Thyroid gland (tissue), 4 donors: ENCODE measurements at places on chromosomes 7 and 10.
A peak's percentile ranks its signal among the peaks of the same experiment; 100 is the strongest.

DNA sequence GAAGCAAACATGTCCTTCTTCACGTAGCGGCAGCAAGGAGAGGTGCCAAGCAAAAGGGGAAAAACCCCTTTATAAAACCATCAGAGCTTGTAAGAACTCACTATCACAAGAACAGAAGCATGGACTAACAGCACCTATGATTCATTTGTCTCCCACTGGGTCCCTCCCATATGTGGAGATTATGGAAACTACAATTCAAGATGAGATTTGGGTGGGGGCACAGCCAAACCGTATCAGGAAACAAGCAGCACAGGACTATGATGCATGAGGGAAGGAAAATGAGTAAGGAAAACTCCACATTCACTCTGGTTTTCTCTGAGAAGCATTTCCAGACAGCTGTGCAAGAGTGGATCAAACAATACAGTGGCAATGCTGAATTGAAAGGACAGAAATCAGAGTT is 81.6 kb downstream of the RSU1 start:
- no peaks in the 10 kb centered on the region for H3K4me1 ChIP-seq
- no peaks in the 10 kb centered on the region for H3K27me3 ChIP-seq

DNA sequence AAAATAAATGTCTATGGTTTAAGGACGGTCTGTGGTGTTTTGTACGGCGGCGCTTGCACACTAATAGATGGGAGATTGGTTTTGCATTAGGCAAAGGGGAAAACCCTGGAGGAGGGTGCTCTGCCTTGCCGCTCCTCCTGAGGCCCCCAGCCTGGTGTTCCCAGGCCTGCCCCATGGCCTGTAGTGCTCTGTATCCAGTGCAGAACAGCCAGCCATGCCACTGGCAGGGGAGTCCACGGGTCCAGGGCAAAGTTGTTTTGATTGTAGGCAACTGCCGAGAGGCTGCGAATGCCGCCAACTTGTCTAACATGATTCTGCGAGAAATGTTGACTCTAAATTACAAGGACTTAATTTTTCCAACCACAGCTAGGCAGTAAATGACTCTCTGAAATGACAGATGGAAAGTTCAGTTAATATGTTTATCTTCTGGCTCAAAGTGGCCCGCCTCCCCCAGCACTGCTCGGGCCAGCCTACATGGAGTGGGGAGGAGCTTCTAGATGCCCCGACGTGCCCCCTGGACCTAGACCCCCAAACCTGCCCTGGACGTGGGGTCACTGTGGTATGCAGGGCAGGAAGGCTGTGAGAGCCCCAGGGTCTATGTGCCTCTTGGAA is 104.6 kb upstream of the GDF10 start:
- H3K4me1 ChIP-seq = no peaks in the 10 kb centered on the region
- H3K36me3 ChIP-seq = no peaks in the 10 kb centered on the region
- no peak overlapping the region for H3K27ac ChIP-seq
- no peak overlapping the region for H3K4me3 ChIP-seq

DNA sequence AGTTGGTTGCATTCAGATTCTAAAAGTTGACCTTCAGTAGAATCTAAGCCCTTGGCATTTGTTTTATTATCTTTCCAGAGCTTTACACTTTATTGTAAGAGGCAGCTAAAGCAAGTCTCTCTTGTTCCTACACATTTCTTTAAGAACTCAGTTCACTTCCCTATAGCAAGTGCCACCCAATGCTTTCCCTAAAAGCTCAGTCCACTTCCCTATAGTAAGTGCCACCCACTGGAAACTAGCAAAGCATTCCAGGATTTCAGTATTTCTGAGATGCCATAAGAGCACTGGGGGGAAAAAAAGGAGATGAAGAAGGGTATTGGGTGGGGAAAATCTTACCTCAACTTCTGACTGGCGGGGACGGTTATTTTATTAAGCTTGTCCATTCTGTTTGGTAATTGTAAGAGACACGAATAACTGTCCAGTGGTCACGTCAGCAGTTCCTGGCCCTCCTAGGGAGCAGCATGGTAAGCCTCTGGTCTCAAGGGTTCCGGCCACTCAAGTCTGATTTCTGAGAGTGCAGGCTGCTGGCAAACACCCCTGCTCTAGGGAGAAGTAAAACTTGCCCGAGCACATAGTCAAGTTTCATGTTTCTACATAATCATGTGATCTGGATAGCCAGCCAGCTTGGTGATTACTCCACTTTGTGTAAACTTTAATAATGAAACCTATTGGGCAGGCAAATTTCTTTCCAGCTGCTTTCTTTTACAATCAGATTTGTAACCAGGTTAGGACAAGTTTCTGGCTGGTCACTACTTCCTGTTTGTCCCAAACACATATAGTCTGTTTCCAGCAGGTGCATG is at the start of gene BLNK:
TSS of gene BLNK (minus strand) at position 554 of the 800 bp plus-strand sequence. CDS start at position 383, 171 bp downstream.
- H3K4me3 ChIP-seq = no peak within 1 kb of the TSS
- no peaks in the 10 kb centered on the region for H3K36me3 ChIP-seq
- peak; percentile 96 for DNase-seq
- peaks cover 60% of the 10 kb centered on the region for H3K4me1 ChIP-seq

DNA sequence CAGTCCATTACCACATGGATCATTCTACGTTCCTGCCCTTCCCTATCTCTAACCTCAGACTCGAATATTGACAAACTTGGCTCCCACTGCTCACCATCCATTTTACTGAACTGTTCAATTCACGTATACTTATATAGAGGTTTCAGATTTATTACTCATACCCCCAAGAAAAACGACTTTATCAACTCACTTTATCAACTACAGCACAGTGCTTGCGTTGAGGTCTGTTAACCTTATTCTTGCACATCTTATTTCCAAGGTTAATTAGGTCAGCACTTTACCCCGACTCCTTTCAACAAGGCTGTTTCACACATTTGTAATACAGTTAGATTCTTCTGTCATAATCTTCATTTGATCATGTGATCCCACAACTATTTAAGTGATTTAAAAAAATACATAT is 162.3 kb upstream of the AHR start:
- no peak overlapping the region for H3K27ac ChIP-seq
- no peaks in the 10 kb centered on the region for H3K36me3 ChIP-seq
- H3K4me3 ChIP-seq = no peak overlapping the region
- no peaks in the 10 kb centered on the region for H3K27me3 ChIP-seq
- DNase-seq = no peak
- no peaks in the 10 kb centered on the region for H3K4me1 ChIP-seq

DNA sequence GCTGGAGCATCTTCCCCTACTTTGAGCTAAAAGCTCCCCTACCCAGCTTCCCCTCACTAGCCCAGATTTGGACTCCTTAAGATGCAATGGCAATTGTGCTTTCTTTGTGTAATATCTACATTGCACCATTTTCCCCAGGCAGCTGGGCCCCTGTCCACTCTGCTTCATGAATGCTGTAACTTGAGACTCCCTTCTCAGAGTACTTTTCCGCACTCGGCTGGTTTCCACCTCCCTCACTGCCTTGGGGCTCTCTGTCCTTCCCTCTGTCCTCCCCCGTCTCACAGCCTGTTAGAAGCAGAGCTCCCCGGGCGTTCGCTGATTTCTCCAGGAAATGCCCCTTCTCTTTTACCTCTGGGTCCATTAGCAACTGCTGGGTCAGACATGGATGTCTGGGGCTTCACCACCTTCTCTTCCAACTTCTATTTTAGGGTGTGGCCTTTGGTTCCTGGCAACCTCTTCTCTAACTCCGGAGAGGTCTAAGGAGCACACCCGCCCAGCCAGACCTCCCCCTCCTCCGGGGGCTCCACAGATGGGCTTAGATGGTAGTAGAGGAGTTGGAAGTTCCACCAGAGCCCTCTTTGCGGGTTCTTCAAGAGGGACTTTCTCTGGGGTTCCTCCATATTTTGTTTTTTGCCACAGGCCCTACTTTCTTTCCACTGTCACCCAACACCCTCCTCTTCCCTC is 2.9 kb upstream of the TMEM72 start:
- no peaks in the 10 kb centered on the region for H3K36me3 ChIP-seq
- H3K27me3 ChIP-seq = no peaks in the 10 kb centered on the region
- H3K27ac ChIP-seq = peak overlapping the region; percentile 53
- peaks cover 32% of the 10 kb centered on the region for H3K4me1 ChIP-seq
- peak; percentile 87 for DNase-seq
- H3K4me3 ChIP-seq = no peak overlapping the region

- no peak for DNase-seq
- no peaks in the 10 kb centered on the region for H3K27me3 ChIP-seq
- H3K27ac ChIP-seq = no peak overlapping the region
Observed at GRCh38 chr7:137147338-137147720, 196.2 kb downstream of the PTN start.

DNA sequence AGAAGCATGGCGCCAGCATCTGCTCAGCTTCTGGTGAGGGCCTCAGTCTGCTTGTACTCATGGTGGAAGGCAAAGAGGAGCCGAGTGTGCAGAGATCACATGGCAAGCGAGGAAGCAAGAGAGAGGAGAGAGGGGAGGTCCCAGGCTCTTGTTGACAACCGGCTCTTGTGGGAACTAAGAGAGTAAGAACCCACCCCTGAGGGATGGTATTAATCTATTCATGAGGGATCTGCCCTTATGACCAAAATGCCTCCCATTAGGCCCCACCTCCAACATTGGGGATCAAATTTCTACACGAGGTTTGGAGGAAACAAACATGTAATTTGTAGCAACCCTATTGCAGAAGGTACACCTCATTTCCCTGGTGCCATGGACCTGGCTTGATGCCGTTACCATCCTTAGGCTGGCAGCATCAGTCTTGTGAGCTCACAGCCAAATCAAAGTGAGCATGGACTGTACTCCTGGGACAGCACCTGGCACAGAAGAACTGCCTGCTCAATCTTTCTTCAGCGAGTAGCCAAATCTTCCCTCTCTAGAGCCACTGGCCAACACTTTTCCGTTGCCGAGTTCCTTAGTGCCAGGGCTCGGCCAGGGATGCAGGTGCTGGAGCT is 6.5 kb downstream of the BTBD16 start:
- H3K27me3 ChIP-seq = no peaks in the 10 kb centered on the region
- H3K36me3 ChIP-seq = no peaks in the 10 kb centered on the region
- H3K4me3 ChIP-seq = no peak overlapping the region
- no peak overlapping the region for H3K27ac ChIP-seq
- DNase-seq = no peak
- H3K4me1 ChIP-seq = no peaks in the 10 kb centered on the region

DNA sequence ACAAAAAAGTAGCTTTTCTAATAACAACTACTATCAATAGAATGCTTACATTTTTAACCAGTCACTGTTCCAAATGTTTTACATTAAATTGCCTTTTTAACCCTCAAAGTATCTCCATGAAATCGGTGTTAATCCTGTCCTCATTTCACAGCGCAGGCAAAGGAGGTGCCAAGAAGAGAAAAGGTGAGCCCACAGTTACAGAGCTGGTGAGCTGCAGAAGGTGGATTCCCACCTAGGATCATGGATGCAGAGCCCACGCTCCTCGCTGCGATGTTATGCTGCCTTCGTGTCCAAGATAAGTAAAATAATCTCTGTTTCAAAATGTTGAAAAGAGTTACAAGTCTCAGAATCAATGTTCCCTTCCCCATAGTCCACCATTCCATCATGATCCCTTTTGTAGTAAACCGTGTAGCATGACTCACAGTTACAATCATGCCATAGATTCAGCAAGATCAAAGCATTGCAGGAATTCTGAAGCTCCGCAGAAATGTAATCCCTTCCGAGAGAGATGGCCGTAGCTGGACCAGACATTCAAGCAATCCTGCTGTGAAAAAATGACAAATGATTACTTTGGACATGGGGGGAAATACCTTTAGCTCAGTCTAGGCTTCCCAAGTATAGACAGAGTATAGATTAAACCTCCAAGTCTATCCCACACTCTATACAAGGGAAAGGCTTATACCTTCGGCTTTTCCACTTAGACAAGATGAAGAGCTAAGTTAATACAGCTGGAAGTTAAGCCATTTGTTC is 394.7 kb upstream of the AKR1E2 start:
- DNase-seq = no peak
- H3K27me3 ChIP-seq = no peaks in the 10 kb centered on the region
- no peak overlapping the region for H3K27ac ChIP-seq
- H3K36me3 ChIP-seq = no peaks in the 10 kb centered on the region
- no peaks in the 10 kb centered on the region for H3K4me1 ChIP-seq

- no peaks in the 10 kb centered on the region for H3K4me1 ChIP-seq
- no peaks in the 10 kb centered on the region for H3K27me3 ChIP-seq
Observed at GRCh38 chr7:130793855-130794618, 60.0 kb upstream of the KLF14 start.

GRCh38 chr10:17199351-17199804 is 2.1 kb downstream of the TRDMT1 start:
- no peaks in the 10 kb centered on the region for H3K27me3 ChIP-seq
- no peak for DNase-seq
- peak overlapping the region; percentile 98 for H3K27ac ChIP-seq
- no peak overlapping the region for H3K4me3 ChIP-seq
- no peaks in the 10 kb centered on the region for H3K36me3 ChIP-seq
- peaks cover 21% of the 10 kb centered on the region for H3K4me1 ChIP-seq

GRCh38 chr10:114604357-114605130 is 53.5 kb downstream of the ABLIM1 start:
- H3K4me1 ChIP-seq = peaks cover 27% of the 10 kb centered on the region
- no peaks in the 10 kb centered on the region for H3K36me3 ChIP-seq
- DNase-seq = peak; percentile 39

- no peaks in the 10 kb centered on the region for H3K4me1 ChIP-seq
- no peak overlapping the region for H3K4me3 ChIP-seq
- H3K27me3 ChIP-seq = no peaks in the 10 kb centered on the region
- no peak for DNase-seq
Observed at GRCh38 chr7:114026486-114027089, 107.8 kb upstream of the PPP1R3A start.

DNA sequence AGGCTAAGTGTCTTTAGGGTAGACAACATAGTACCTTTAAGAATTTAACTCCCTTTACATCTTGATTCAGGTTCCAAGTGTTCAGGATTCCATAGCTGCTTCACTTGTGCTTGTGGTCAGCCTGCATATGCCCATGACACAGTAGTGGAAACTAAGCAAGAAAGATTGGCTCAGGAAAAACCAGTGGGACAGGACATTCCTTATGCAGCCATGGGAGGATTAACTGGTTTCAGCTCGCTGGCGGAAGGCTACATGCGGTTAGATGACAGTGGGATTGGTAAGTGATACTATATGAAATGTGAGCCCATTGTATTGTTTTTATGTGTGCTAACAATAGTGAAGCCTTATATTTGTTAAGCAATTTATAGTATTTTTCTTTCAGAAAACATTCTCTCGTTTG is 11.3 kb downstream of the FAM221A start:
- no peak overlapping the region for H3K4me3 ChIP-seq
- no peaks in the 10 kb centered on the region for H3K4me1 ChIP-seq
- H3K27ac ChIP-seq = no peak overlapping the region
- no peak for DNase-seq

GRCh38 chr10:75432763-75433162 is 1.3 kb downstream of the LRMDA start:
- no peaks in the 10 kb centered on the region for H3K36me3 ChIP-seq
- no peak for DNase-seq
- H3K4me3 ChIP-seq = no peak overlapping the region

GRCh38 chr7:66920256-66920655 is 769 bp upstream of the TMEM248 start:
- H3K27ac ChIP-seq = no peak overlapping the region
- H3K36me3 ChIP-seq = no peaks in the 10 kb centered on the region
- peak overlapping the region; percentile 88 for H3K4me3 ChIP-seq
